ENCODE measurements at places on chromosomes 5 and 9. TPM values are rescaled to one million over a fixed set of nuclear protein-coding genes. Genes with fewer than 3 reads are reported as not detected.

CCDC152 gene
- total RNA-seq: 0.19 TPM

PCDHGB5 gene
- total RNA-seq: 7.9 TPM

AIF1L gene
- 5.0 TPM for total RNA-seq

TMC1 gene
- total RNA-seq: not detected

BNC2 gene
- total RNA-seq: 0.56 TPM

IER5L gene
- 13.2 TPM for total RNA-seq

LCP2 gene
- total RNA-seq: 2.1 TPM

C9orf153 gene
- not detected for total RNA-seq

NUTM2G gene
- total RNA-seq: not detected

GM2A gene
- 25.0 TPM for total RNA-seq

PCDHA9 gene
- total RNA-seq: 0.29 TPM

IL17B gene
- total RNA-seq: not detected

ANKS6 gene
- 12.7 TPM for total RNA-seq

Data from pancreas (tissue), 10 donors.